ENCODE measurements at places on chromosomes 12 and 14. TPM values are rescaled to one million over a fixed set of nuclear protein-coding genes. Genes with fewer than 3 reads are reported as not detected.

PMCH gene
- 0.41 TPM for total RNA-seq

KLRB1 gene
- total RNA-seq: not detected

GARIN6 gene
- total RNA-seq: not detected

NANOG gene
- not detected for total RNA-seq

DNA sequence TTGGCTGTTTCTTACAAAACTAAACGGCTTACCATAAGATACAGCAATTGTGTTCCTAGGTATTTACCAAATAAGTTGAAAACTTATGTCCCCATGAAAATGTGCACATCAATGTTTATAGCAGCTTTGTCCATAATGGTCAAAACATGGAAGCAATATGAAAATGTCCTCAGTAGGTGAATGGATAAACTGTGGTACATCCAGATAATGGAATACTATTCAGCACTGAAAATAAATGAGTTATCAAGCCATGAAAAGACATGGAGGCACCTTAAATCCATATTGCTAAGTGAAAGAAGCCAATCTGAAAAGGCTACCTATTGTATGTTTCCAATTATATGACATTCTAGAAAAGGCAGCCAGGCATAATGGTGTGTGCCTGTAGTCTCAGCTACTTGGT lies 40.7 kb downstream of the CFL2 start:
- no peak for DNase-seq

DNA sequence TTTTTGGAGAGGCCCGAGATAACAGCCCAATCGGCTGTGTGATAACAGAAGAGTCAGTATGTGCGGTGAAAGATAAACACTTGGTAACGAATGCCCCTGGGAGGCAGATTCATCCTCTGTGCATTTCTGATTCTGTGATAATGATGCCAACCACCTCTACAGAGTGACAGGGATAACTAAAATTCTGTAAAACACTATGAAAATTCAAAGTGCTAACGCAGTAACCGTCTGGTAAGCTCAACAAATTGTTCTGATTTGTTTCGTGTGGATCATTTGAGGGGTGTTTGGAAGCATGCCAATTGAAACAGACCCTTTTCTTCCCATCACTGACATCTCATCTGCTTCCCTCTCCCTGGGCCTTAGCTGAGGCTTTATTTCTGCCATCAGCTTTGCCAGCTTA lies 76.3 kb downstream of the ESR2 start:
- DNase-seq: no peak

- no peak for DNase-seq
Observed at GRCh38 chr14:96783915-96784224, 13.3 kb upstream of the VRK1 start.

GRCh38 chr12:77362509-77363210 lies 297.3 kb upstream of the E2F7 start:
- no peak for DNase-seq

DNA sequence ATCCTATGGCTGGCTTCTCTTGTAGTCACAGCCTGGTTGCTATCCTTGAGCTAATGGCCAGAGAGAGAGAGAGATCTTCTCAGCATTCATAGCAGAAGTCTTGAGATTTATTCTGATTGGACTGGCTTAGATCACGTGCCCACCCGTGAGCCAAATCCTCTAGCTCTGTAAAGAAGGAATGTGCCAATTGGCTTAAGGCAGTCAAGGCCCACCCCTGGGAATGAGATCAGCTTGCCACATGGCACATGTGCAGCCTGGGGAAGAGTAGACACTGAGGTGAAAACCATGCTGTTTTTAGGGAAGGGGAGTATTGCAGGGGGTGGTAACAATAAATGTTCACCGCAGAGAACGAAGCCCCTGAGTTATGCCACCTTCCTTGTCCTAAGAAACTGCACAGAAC lies 36.3 kb downstream of the PLEKHG7 start:
- no peak for DNase-seq

- no peak for DNase-seq
Observed at GRCh38 chr14:104209985-104210816, 71.8 kb downstream of the KIF26A start.

- no peak for DNase-seq
Observed at GRCh38 chr12:105585107-105585506, 254.6 kb downstream of the C12orf75 start.

DNA sequence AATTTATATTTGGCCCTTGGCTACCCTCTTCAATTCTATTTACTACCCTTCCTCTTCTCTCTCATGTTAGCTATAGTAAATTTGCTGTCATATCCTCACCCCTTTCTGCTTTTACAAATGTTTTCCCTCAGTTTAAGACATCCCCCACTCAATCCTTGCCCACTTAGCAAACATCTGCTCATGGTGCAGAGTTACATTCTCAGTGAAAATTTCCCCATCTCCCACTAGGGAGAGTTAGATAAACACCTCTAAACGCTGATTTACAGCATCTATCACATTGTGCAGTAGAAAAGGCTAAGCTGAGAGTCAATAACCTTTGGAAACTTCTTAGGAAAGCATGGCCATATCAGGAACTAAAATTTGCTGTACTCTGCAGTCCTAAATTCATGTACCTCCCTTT lies 69.0 kb downstream of the DENND5B start:
- no peak for DNase-seq

DNA sequence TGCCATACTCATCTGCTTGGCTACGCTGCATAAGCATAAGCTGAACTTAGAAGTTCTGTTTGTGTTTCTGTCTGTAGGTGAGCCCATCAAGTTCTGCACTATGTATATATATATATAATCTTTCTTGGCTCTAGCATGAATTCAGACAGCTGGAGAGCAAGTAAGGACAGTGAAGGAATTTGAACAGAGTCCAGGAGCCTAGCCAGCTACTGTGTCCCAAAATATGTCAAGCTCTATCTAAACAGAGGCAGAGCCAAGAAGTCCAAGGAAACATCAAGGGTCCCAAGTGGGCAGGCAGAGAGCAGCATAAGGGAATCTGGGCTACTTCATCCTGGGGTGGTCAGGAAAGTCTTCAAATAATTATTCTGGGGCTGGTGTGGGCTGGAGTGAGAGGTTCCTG lies 118.5 kb upstream of the NPAS3 start:
- DNase-seq: no peak
